ENCODE measurements at places on chromosomes 6 and 20.

GRCh38 chr20:2762578-2763131, 37.8 kb downstream of the CPXM1 start:
- no peak for DNase-seq

DNA sequence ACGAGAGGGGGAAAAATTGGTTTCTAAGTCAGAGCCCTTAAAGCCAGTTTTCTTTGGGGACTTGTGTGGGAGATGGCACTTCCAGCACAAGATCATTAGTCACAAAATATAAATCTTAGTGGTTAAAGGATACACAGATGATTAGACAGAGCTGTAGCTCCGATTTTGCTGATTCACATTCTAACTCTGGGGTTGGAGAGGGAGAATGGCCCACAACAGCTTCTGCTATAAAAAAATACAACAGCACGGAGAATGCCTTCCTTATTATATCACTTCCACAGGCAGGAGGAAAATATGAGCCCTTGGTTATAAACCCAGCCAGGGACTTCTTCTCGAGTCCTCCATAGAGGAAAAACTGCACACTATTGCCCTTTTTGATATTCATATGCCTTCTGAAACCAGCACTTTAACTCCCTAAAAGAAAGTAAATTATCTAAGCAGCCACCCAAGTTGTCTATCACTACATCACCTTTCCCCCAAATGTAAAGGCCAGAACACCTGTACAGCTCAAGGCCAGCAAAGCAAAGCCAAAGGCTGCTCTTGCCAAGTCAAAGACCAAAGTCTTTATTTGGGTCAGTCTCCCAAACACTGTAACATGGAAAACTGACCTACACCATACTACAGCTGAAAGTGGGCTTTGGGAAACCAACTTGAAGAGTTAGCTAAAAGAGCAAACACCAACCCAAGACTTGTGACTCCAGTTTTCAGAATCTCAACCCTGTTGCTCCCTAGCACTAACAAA, 10.4 kb downstream of the MRPL14 start:
- no peak for DNase-seq

DNA sequence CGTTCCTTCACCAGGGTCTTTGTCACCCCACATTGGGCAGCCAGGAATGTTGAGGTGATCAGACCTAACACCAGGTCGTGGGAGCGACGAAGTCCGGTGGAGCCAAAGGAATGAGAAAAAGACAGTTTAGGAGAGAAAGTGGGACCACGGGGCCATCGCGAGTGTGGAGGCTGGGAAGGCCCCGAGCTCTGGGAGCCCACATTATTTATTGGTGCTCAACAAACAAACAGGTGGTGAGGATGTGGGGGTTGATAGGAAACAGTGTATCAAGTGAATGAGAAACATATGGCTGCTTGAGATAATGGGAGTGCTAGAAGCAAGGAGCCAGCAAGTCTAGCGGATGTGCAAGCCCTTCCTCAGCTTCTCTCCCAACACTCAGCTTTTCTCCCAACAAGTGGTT, 287.1 kb upstream of the SGK1 start:
- DNase-seq = no peak

- peak; percentile 76 for DNase-seq
Observed at GRCh38 chr20:24497851-24498250, 28.4 kb downstream of the SYNDIG1 start.

DNA sequence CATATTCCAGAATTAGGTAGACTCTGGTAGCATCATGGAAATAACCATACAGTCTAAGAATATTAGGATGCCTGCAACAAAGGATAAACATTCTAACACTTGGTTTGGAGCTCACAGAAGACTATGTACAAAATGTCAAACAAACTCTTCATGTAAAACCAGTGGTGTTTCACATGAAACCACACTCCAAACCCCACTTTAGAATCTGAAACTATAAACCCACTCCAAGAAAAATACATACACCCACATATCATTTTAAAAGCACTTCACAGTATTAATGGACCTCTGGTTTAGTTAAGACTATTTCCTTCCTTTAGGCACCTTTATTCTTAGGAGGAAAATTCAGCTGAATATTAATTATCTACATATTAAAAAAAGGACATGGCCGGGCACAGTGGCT, 10.5 kb downstream of the AURKA start:
- no peak for DNase-seq

DNA sequence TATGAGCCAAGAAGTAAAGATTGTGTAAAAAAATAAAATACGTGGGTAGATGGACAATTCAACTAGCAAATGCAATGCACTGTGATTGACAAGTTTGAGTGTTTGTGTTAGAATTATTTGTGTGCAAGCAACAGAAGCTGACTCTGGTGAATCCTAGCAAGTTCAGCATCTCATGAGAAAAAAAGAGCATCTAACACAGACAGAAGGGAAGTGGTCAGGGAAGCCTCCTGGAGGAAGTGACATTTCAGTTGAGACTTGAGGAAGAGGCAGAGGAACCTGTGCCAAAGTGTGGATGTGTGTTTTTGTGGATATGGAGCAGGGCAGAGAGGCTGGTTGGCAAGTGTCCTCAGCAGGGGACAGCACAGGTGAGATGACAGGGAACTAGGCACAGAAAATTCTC, 248.7 kb downstream of the ZNF217 start:
- DNase-seq = no peak

GRCh38 chr6:35330541-35331119, 11.7 kb upstream of the PPARD start:
- no peak for DNase-seq

DNA sequence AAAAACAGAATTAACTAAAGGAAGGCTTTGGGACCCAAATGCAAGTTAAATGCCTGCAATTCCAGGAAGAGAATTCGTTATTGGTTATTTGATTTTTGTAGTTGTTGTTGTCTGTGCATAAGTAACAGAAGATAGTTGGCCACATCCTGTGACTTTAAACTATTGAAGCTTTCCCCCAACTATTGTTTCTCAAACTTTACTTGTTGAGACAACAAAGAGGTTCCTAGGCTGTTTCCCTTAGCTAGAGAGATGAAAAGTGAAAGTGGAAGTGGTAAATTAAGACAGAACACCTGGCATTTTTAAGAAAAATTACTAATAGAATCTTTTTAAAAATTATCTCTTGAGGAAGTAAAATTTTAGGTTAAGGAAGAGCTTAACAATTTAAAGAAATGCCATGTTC, 525.2 kb downstream of the PKHD1 start:
- no peak for DNase-seq

DNA sequence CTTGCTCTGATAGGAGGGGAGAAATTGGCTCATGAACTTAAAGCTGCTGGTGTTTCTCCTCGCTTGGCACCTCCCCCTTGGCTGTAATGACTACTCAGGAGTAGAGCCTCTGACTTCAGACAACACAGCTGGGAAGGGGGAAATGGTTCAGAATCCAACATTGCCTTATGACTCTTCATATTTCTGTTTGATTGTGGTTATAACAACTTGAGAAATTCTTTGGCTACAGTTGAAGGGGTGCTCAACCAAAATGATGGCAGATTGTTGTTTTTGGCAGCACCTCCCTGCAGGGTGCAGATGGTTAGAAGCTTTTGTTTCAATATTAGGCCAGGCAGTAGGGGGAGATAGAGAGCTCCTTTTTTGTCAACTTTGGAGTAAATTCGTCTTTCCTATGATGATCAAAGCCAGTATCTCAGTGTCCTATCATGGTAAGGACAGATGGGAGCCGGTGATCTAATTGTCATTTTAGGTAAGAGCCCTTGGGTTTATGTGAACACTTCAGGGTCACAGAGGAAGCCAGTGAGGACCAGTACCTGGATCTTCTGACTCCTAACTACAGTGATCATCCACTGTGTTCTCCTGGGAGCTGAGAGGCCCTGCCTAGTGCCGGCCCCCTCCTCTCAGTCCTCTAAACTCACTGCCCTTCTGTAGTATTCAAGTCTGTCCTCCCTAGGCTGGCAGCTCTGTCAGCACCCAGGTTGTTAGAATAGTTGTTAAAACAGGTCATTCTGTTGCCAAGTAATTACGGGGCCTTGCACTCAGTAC, 39.9 kb downstream of the RPRD1B start:
- no peak for DNase-seq

Measured in NCI-H187 treated with DMSO at 0.1 percent for 48 hours (cell line).